ENCODE measurements at places on chromosomes 11 and 22.

DNA sequence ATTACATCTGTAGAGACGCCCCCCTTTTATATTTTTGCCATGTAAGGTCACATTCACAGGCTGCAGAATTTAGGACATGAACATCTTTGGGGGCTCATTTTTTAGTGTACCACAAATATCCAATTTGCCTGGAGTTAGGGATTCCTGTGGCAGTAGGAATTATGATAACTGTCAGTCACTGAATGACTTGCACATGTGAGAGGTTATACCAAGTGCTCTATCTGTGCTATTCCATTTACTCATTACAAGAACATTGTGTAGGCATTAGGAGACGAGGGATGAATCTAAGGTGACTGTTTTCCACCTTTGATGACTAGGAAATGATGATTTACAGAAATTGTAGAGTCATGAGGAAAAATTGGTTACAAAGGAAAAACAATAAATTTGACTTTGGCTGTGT lies 79.3 kb downstream of the LIF start:
- no peak for DNase-seq

- no peak for DNase-seq
These were observed 13.1 kb downstream of the CLMP start for GRCh38 chr11:123181767-123182500.

- no peak for DNase-seq
These were observed 6.9 kb downstream of the GTPBP1 start for GRCh38 chr22:38712486-38713207.

- DNase-seq, result no peak
These were observed 48.6 kb downstream of the ZNRF3 start for GRCh38 chr22:28931844-28932567.

- DNase-seq, result no peak
These were observed 92.4 kb downstream of the MICAL2 start for GRCh38 chr11:12202661-12203310.

DNA sequence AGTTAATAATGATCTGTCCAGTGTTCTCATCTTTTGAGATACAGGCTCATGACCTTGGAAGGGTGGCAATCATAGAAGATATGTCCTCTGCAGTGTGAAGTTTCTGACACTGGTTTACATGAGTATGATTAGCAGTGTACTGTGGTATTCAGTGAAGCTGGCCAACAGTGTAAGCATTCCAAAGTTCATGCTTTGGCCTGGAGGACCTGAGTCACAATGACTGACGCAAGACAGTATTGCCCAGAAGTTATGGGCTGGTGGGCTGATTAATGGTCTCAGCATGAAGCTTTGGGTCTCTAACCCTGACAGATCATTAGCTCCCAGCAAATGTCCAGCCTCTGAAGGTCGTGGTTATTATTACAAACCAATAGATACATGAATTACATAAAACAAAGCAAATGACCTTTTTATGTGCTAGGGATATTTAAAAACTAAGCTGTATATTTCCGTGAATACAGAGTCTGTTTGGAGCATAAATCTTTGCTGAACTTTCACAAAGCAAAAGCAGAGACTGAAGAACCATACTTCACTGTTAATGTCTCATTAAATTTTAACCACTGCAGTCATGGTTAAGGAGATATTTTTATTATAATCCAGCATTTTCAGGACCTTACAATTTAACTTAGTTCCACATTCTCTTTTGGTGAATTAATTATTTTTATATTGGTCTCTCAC lies 28.3 kb upstream of the USP47 start:
- DNase-seq, result no peak

DNA sequence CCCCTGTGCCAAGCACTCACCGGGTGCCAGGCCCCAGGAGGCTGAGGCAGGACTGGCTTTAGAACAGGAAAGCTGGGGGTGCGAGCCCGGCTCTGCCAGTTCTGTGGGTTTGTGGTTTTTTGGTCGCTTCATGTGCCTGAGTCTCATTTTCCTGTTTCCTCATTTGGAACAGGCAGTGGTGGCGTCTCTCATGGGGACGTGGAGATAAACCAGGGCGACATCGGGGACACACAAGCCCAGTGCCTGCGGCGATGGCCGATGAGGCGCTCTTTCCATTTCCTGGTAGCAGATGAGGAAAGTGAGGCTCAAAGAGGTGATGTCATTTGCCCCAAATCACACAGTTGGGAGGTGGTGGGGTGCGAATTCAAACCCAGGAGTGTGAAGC lies 20.8 kb upstream of the CHKA start:
- no peak for DNase-seq

- DNase-seq, result no peak
These were observed 28.0 kb downstream of the TST start for GRCh38 chr22:36991206-36991605.

DNA sequence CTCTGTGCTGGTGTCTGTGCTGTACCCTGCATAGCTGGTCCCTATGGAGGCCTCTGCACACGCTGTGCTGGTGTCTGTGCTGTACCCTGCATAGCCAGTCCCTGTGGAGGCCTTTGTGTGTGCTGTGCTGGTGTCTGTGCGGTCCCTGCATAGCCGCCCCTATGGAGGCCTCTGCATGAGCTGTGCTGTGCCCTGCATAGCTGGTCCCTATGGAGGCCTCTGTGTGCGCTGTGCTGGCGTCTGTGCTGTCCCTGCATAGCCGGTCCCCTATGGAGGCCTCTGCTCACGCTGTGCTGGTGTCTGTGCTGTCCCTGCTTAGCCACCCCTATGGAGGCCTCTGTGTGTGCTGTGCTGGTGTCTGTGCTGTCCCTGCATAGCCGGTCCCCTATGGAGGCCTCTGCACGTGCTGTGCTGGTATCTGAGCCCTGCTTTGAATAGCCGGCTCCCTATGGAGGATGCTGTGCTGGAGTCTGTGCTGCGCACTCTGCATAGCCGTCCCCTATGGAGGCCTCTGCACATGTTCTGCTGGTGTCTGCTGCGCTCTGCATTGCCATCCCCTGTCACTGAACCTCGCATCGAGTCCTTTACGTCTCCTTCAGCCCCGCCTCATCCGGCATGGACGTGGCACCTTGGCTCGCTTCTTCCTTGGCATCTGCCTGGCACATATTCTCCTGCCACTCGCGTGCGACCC lies 6.2 kb downstream of the NADSYN1 start:
- DNase-seq, result no peak

DNA sequence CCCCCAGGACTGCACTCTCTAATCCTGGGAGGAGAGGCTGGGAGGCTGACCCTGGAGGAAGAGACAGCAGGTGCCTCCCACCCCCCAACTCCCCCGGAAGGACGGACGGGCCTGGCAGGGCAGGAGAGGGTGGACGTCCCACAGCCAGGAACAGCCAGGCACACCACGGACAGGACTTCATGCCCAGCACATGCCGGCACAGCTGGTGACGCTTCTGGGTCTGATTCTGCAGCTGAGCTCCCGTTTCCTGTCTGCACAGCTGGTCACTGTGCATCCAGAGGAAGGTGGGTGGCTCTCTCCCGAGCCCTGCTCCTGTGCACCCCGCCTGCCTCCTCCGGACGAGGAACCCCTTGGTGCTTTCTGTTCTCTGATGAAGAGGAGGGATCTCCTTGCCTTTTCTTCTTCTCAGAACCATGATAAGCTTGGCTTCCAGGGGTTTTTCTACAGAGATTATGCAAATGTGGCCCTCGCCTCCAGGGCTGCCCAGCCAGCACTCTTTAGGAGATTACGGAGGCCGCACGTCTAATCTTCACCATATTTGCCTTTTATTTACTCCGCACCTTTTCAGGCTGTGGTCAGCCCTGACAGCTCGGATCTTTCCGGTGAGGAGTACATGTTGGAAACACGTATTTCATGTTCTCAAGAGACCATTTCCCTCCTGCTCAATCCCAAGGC lies 1295.8 kb downstream of the BRD1 start:
- no peak for DNase-seq

- no peak for DNase-seq
These were observed 656.3 kb downstream of the NTM start for GRCh38 chr11:132026746-132027145.

DNA sequence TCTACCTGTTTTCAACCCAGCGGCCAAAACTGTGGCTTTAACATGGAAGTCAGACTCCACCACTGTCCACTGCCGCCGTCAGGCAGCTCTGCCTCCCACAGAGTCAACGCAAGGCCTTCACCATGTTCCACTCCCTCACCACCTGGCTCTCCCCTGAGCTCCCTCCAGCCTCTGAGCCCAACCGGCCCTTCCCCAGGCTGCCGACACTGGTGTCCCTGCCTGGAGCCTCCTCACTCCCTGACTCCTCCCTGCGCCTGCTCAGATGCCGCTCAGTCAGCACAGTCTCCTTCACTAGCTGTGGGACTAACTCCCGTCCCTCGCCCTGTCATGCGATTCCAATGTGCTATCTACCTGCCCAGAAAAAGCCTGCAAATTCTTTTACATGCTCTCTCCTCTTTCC lies 16.3 kb downstream of the SULT4A1 start:
- DNase-seq, result no peak

- DNase-seq, result no peak
These were observed 2.5 kb upstream of the FXYD6 start for GRCh38 chr11:117878939-117879475.
